Astrocyte (in vitro differentiated cells and primary cell): ENCODE measurements at places on chromosomes 4 and X. TPM values are rescaled to one million over a fixed set of nuclear protein-coding genes. Genes with fewer than 3 reads are reported as not detected.

BANK1 gene
- 1.3 and 2.0 TPM in 2 replicates for total RNA-seq

MAN2B2 gene
- total RNA-seq = 32.2 and 36.1 TPM in 2 replicates

ACOX3 gene
- 45.6 and 54.6 TPM in 2 replicates for total RNA-seq

CABS1 gene
- not detected in 2 replicates for total RNA-seq

RTL9 gene
- total RNA-seq = 0.91 and 0.94 TPM in 2 replicates

ARHGAP24 gene
- 1.8 and 2.1 TPM in 2 replicates for total RNA-seq

ALAS2 gene
- not detected in 2 replicates for total RNA-seq

PRRG1 gene
- 33.0 and 33.7 TPM in 2 replicates for total RNA-seq

RNF128 gene
- total RNA-seq = 14.9 and 17.5 TPM in 2 replicates

ANK2 gene
- total RNA-seq = 77.1 and 77.8 TPM in 2 replicates

GRCh38 chr4:53800741-53801140 lies 209.5 kb upstream of the LNX1 start:
- H3K4me3 ChIP-seq = no peak overlapping the region
- DNase-seq = no peak
- H3K27ac ChIP-seq = no peak overlapping the region
- no peaks in the 10 kb centered on the region for H3K36me3 ChIP-seq

GRCh38 chr4:77665381-77666069 lies 59.9 kb downstream of the CXCL13 start:
- DNase-seq = no peak
- no peaks in the 10 kb centered on the region for H3K36me3 ChIP-seq
- H3K27me3 ChIP-seq = peaks cover 2% of the 10 kb centered on the region
- no peak overlapping the region for H3K4me3 ChIP-seq

- no peaks in the 10 kb centered on the region for H3K27me3 ChIP-seq
- H3K4me3 ChIP-seq = no peak overlapping the region
- DNase-seq = no peak
- peaks cover 15% of the 10 kb centered on the region for H3K36me3 ChIP-seq
- H3K27ac ChIP-seq = no peak overlapping the region
Measured at GRCh38 chr4:26412381-26413372, 77.6 kb downstream of the CCKAR start.

DNA sequence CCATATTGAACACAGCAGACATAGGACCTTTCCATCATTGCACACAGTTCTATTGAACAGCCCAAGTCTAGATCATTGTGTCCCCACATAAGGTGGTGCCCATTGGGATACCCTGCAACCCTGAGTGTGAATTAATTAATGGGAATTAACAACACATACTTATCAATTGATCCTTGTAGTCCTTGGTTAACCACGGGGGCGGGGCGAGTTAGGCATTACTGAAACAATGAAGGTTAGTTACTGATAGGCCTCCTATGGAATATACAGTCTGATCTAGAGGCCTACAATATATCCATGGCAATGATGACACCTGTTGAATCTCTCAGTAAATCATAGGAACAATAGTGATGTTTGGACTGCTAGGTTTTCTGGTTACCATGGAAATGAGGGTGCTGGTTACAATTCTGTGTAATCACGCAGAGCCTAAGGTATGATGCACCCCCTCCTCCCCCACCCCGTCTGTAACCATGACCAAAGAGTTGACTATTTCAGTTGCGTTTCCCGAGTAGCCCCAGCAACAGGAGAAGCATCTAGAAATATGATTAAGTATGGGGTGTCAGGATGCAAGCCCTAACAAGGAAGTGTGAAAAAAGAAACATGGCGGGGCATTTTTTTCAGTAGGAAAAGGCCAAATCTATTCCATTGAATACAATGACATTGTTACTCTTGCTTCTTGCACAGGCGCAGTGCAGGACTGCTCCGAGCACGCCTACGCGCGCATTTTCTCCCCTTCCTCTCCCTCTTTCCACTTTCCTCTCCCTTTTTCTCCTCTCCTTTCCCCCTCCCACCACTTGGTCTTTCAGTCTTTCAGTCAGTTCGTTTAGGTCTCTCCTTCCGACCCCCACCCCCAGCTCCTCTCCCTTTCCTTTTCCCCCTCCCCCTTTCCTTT lies 677 bp upstream of the NONO start:
- H3K4me3 ChIP-seq = peak overlapping the region; percentile 61
- peak overlapping the region; percentile 97 for H3K27ac ChIP-seq
- peaks cover 5% of the 10 kb centered on the region for H3K4me1 ChIP-seq
- DNase-seq = peak; percentile 58
- peaks cover 3% of the 10 kb centered on the region for H3K36me3 ChIP-seq

DNA sequence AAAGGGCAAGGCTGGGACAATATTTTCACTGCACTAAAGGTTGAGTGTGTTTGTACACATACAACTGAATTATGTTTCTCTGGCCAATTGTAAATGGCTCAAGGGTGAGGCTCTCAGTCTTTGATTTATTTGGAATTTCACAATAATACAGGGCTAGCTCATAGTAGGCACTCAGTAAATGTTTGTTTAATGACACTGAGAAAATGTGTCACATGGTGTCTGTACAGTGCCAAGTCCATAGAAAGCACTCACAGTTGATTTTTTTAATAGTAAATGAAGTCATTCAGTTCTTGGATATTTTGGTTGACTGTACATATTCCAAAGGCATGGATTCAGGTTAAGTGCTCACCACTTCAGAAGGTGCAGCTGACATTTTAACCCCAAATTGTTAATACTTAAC lies 176.4 kb downstream of the IL1RAPL2 start:
- H3K27me3 ChIP-seq = no peaks in the 10 kb centered on the region
- no peaks in the 10 kb centered on the region for H3K36me3 ChIP-seq
- DNase-seq = no peak
- no peak overlapping the region for H3K27ac ChIP-seq
- H3K4me3 ChIP-seq = no peak overlapping the region
- H3K4me1 ChIP-seq = no peaks in the 10 kb centered on the region

DNA sequence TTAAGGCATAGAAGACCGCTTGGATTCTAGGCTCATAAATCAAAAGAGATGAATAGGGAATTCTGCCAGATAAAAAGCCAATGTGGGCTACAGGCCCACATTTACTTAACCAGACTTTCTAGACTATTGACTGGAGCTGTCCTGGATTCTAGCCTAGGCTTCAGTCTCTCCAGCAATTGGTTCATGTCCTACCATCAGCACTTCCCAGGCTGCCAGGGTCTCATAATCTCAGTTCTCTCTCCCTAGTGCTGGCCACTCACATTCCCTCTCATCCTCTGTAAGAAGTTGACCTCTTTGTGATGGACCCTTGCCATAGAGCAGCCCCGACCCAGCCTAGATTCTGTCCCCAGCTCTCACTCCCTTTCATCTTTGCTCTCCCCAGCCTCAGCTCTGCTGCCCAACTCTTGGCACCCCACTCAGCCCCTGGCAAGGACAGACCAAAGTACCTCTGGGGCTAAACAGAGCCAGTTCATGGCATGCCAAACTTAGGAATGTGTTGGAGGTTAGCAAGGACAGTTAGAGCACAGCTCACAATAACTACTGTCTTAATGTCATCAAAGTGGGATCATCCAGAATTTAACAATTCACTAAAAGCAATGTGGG lies 396.2 kb downstream of the INPP4B start:
- H3K36me3 ChIP-seq = no peaks in the 10 kb centered on the region
- H3K4me3 ChIP-seq = no peak overlapping the region
- no peak overlapping the region for H3K27ac ChIP-seq

DNA sequence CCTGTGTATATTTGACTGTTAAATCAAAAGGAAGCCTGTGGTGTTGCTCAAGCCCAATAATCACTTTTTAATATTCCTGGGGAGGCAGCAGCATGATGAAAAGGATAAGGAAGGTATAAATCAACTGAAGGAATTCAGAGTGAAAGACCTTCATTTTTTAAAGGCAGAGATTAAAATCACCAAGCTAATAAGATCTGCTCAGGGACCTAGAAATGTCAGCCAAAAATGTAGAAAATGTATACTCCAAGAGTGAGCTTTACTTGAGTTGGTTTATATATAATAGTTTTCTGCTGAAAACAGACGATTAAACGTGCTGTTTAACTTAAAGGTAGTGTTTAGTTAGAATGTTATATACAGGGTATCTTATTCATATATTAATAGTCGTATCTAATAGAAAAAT lies 549.3 kb downstream of the IQCM start:
- no peaks in the 10 kb centered on the region for H3K36me3 ChIP-seq
- H3K4me3 ChIP-seq = no peak overlapping the region
- H3K4me1 ChIP-seq = no peaks in the 10 kb centered on the region
- DNase-seq = no peak
- H3K27ac ChIP-seq = no peak overlapping the region
- no peaks in the 10 kb centered on the region for H3K27me3 ChIP-seq

DNA sequence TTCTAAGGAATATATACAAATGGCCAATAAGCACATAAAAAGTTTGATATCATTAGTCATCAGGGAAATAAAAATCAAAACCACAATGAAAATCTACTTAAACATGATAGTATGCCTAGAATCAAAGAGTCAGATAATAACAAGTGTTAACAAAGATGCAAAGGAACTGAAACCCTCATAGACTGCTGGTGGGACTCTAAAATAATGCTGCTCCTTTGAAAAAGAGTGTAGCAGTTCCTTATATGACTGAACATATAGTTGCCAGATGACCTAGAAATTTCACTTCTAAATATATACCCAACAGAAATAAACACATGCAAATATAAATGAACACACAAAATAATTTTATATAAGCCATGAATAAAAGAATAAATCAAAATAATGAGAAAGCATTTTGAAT lies 205.1 kb upstream of the CTSO start:
- no peaks in the 10 kb centered on the region for H3K36me3 ChIP-seq
- no peaks in the 10 kb centered on the region for H3K4me1 ChIP-seq
- no peaks in the 10 kb centered on the region for H3K27me3 ChIP-seq
- no peak overlapping the region for H3K27ac ChIP-seq

DNA sequence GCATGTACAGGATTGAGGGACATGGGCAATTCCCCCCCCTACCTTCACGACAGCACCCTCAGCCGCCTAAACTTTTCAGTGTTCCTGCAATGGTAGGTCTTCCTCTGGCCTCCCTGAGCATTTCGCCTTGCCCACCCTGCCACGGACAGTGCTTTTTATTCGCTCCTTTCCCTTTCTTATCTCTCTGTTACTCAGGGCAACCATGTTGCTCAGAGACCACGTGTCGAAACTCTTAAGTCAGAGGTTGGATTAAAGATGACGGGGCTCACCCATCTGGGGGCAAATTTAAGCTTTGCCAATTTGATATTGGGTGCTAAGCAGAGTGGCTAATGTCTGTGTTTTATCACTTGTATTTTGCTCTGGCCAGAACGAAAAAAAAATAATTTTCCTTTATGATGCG lies 20.4 kb downstream of the TENM3 start:
- no peak overlapping the region for H3K4me3 ChIP-seq
- no peaks in the 10 kb centered on the region for H3K36me3 ChIP-seq
- H3K27me3 ChIP-seq = no peaks in the 10 kb centered on the region
- no peaks in the 10 kb centered on the region for H3K4me1 ChIP-seq
- H3K27ac ChIP-seq = no peak overlapping the region

DNA sequence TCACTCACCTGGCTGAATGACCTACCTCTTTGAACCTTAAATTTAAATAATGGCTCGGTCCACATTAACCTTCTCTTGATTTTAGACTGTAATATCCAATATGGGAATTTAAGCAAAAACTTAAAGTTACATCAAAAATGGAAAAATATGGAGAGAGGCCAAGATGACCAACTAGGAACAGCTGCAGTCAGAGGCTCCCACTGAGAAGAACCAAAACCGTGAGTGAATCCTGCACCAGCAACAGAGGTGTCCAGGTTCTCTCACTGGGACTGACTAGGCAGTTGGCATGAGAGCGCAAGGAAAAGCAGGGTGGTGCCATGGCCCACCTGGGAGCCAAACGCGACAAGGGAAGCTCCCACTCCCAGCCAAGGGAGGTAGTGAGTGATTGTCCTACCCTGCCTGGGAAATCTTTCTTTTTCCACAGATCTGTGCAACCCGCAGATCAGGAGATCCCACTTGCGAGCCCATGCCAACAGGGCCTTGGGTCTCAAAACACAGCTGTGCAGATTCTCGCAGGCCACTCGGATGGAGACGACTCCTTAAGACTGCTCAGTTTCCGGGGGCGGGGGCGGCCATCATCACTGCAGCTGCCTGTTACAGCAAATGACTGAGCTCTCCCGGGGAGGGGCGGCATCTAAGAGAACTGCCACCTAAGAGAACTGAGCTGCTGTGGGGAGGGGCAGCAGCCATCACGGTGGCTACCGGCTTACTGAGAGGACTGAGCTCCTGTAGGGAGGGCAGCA lies 343.4 kb downstream of the DMD start:
- no peaks in the 10 kb centered on the region for H3K36me3 ChIP-seq
- no peaks in the 10 kb centered on the region for H3K27me3 ChIP-seq

- H3K4me1 ChIP-seq = no peaks in the 10 kb centered on the region
- no peak overlapping the region for H3K4me3 ChIP-seq
- no peaks in the 10 kb centered on the region for H3K27me3 ChIP-seq
Measured at GRCh38 chrX:108447303-108447702, 7.7 kb downstream of the COL4A5 start.

- no peak overlapping the region for H3K27ac ChIP-seq
- no peaks in the 10 kb centered on the region for H3K27me3 ChIP-seq
- H3K36me3 ChIP-seq = no peaks in the 10 kb centered on the region
- no peak for DNase-seq
Measured at GRCh38 chr4:106038012-106038411, 142.7 kb downstream of the NPNT start.

DNA sequence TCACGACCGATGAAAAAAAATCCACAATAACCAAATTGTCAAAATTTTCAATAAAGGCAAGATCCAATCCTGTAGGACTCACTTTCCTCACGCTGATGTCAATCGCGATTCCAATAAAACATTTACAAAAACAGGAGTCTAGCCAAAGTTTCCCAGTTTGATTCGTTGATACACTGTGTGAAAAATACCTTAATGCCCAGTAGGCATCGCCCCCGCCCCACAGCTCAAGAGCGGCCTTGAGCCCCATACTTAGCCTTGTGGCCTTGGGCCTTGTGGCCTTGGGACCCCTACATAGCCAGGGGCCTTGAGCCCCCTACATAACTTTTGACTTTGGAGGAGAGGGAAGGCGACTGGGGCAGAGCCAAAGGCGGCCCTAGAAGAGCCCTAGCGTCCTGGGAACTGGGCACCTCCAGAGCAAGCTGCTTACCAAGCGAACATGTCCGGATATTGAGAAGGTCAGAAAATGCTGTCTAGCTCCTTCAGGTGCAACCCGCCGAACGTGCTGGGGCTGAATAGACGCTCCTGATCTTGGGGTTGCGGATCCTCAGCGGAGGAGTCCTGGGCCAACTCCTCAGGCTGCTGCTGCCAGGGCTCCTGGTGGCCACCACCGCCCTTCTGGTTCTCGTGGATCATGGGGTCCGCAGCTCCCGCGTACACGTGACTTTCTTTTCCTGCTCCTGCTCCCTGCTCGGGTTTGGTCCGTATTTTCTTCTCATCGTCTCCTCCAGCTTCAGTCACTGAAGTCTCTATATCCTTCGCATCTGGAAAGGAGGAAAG lies 62.9 kb downstream of the RHOXF2B start:
- no peak overlapping the region for H3K27ac ChIP-seq
- no peak for DNase-seq
- H3K27me3 ChIP-seq = peaks cover 17% of the 10 kb centered on the region

GRCh38 chrX:24839331-24839730 lies 145.6 kb downstream of the POLA1 start:
- H3K4me1 ChIP-seq = no peaks in the 10 kb centered on the region
- H3K27ac ChIP-seq = no peak overlapping the region
- H3K27me3 ChIP-seq = no peaks in the 10 kb centered on the region
- H3K36me3 ChIP-seq = no peaks in the 10 kb centered on the region

GRCh38 chr4:145782756-145783155 lies 102.8 kb downstream of the C4orf51 start:
- no peak for DNase-seq
- H3K27me3 ChIP-seq = no peaks in the 10 kb centered on the region
- no peaks in the 10 kb centered on the region for H3K36me3 ChIP-seq
- H3K4me3 ChIP-seq = no peak overlapping the region
